ENCODE measurements at places on chromosomes 13 and 19.

DNA sequence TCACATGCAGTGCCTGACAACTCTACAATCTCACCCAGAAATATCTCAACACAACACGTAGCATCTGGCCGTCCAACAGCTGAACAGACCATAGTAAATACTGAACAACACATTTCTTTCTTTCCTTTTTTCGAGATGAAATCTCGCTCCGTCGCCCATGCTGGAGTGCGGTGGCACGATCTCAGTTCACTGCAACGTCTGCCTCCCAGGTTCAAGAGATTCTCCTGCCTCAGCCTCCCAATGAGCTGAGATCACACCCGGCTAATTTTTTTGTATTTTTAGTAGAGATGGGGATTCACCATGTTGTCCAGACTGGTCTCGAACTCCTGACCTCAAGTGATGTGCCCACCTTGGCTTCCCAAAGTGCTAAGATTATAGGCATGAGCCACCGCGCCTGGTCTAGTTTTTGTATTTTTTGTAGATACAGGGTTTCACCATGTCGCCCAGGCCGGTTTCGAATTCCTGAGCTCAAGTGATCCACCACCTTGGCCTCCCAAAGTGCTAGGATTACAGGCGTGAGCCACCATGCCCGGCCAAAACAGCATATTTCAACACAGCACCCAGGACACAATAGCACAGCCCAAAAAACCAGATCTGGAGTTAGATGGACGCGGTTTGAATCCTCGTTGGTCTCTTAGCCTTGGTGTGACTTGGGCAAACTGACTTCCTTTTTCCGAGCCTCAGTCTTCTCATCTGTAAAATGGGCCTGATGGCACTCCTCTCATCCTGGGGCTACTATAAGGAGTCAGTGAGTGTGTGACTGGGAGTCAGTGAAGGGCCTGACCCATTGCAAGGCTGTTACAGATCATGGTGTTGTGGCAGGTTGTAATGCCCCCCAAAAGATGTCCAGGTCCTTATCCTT is 22.6 kb downstream of the CYP2A6 start:
- H3K4me1 ChIP-seq = peaks cover 28% of the 10 kb centered on the region
- no peaks in the 10 kb centered on the region for H3K27me3 ChIP-seq
- DNase-seq = no peak
- peaks cover 35% of the 10 kb centered on the region for H3K36me3 ChIP-seq

DNA sequence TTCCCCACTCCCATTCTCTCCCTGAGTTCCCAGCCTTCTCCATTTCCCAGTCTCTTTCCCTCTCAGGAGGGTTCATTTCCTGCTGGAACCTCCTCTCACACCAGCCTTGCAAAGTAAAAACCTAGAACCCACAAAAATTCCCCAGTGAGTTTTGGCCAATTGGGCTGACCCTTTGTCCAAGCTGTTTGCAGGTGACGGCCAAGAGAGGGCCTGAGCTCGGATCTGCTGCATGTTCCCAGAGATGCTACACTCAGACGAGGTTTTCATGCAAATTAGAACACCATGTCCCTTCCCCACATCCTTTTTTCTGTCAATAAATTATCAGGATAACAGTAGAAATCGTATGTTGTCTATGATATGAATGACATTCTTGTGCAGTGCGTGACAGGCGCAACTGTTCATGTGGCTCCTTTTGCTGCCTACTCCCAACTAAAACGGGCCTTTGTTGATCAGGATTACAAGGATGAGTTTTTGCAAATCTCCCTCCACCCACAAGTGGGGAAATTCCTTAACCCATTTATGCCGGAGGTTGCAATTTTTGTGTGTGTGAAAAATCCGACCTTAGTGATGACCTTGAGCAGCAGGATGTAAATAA is 149.5 kb downstream of the CACNA1A start:
- H3K27ac ChIP-seq = no peak overlapping the region
- no peaks in the 10 kb centered on the region for H3K4me1 ChIP-seq
- peaks cover 26% of the 10 kb centered on the region for H3K27me3 ChIP-seq
- no peak overlapping the region for H3K4me3 ChIP-seq
- H3K36me3 ChIP-seq = peaks cover 13% of the 10 kb centered on the region

DNA sequence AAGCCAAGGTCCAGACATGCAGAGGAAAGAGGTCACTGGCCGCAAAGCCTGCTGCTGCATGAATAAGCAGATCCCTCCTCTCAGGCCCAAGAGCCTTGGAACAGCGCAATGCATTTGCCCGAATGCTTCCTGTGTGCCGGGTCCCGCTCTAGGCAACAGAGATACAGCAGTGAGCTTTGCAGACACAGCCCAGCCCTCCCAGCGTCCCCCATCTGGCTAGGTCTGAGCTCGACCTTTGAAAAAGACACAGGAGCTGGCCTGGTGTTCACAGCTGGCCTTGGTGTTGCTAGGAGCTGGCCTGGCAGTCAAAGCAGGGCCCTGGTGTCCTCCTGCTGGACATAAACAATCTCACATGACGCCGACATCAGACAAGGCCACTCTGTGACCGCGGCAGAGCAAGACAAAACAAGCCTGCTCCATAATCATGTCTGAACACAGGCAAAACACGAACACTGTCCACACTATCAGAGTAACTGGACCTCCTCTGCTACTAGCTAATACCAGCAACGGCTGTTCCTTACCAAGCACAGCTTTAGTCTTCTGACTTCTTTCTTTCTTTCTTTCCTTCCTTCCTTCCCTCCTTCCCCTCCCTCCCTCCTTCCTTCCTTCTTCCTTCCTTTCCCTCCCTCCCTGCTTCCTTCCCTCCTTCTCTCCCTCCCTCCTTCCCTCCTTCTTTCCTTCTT is 5.7 kb upstream of the PEX11G start:
- peaks cover 27% of the 10 kb centered on the region for H3K4me1 ChIP-seq
- DNase-seq = no peak
- H3K27me3 ChIP-seq = peaks cover 10% of the 10 kb centered on the region
- H3K27ac ChIP-seq = peak overlapping the region; percentile 69

DNA sequence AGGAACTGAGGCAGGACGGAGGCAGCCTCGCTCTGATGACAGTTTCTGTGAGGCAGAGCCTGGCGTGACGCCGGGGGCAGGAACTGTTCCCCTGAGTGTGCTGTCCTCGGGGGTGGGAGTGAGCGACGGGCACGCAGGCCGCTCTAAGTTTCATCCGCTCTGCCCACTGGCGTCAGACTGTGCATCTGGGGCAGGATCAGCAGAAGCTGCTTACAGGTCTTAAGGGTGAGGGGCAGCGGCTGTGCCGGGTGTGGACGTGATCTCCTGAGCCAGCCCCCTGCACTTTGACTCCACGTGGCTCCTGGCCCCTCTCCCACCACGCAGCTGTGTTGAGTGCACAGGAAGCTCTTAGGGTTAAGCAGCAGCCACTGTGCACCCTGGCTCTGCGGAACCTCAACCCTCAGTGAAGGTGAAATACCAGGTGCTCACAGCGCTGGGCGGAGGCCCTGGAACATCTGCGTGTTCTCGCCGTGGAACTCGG is 1.5 kb downstream of the GRK1 start:
- no peaks in the 10 kb centered on the region for H3K36me3 ChIP-seq
- DNase-seq = no peak
- no peak overlapping the region for H3K27ac ChIP-seq
- no peaks in the 10 kb centered on the region for H3K4me1 ChIP-seq

- no peak overlapping the region for H3K4me3 ChIP-seq
- H3K27ac ChIP-seq = peak overlapping the region; percentile 97
- H3K4me1 ChIP-seq = peaks cover 63% of the 10 kb centered on the region
Observed at GRCh38 chr19:18294467-18294864, 13.0 kb upstream of the JUND start.

GRCh38 chr13:97028441-97029299 is 34.4 kb upstream of the OXGR1 start:
- H3K36me3 ChIP-seq = no peaks in the 10 kb centered on the region
- H3K4me1 ChIP-seq = peaks cover 18% of the 10 kb centered on the region

DNA sequence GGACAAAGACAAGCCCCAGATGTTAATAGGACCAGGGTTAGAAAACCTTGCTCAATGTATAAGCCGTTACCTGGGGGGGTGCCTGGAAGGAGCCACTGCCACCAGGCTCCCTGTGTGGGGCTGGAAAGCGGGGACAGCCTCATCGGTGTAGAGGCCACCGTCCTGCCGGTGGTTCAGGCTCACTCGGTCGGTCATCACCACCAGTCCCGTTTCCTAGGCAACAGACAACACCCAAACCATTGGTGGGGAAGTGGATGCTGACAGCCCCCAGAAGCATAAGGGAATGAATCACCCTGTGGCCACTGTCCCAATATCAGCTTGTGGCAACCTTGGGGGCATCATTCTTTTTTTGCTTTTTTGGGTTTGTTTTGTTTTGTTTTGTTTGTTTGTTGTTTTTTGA is 55.8 kb downstream of the CPAMD8 start:
- no peaks in the 10 kb centered on the region for H3K36me3 ChIP-seq
- DNase-seq = no peak
- H3K27me3 ChIP-seq = peaks cover 4% of the 10 kb centered on the region
- H3K4me1 ChIP-seq = no peaks in the 10 kb centered on the region
- no peak overlapping the region for H3K27ac ChIP-seq

GRCh38 chr13:98065468-98065867 is 77.4 kb upstream of the FARP1 start:
- H3K27ac ChIP-seq = no peak overlapping the region

DNA sequence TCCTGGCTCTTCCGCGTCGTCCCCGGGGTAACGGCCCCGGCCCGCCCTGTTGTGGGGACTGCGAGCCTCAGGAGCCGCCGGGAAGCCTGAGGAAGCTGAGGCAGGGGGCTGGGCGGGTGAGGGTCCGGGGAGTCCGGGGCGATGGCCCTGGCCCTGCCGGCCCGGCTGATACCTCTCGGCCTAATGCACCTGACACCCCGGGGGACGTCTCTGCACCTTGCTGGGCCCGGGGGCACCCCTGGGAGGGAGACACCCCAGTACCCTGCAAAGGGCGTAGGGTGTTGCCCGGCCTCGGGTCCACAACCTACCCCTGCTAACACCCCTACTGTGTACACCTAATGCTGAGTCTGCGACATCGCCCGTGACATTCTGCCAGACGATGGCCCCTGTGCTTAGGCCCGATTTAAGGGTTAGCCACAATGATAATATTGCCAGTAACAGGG is 410 bp downstream of the PIN1 start:
- peaks cover 21% of the 10 kb centered on the region for H3K4me1 ChIP-seq
- H3K4me3 ChIP-seq = peak overlapping the region; percentile 95
- H3K36me3 ChIP-seq = no peaks in the 10 kb centered on the region
- no peak for DNase-seq

- no peak overlapping the region for H3K27ac ChIP-seq
- no peak for DNase-seq
- H3K4me1 ChIP-seq = peaks cover 13% of the 10 kb centered on the region
- H3K4me3 ChIP-seq = no peak overlapping the region
- no peaks in the 10 kb centered on the region for H3K36me3 ChIP-seq
Observed at GRCh38 chr13:44117351-44117750, 237.6 kb downstream of the LACC1 start.

DNA sequence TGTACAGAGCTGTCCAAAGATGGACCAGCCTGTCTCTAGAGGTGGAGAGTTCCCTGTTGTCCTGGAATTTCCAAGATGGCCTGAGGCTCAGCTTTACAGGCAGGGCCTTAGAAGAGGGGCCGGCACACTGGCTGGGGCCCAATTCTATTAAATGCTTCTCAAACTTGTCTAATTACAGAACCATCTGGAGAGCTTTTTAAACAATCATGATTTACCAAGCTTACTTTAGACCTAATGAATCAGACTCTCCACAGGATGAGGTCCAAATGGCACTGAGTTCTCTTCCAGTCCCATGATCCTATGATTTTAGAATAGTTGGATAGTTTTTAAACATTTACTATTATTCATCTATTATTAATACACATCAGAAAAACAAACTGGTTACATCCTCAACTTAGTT is 123.5 kb downstream of the DNAJC3 start:
- H3K36me3 ChIP-seq = peaks cover 10% of the 10 kb centered on the region
- H3K27me3 ChIP-seq = no peaks in the 10 kb centered on the region

All from HFFc6 (cell line).